ENCODE measurements at places on chromosomes 5 and 9. TPM values are rescaled to one million over a fixed set of nuclear protein-coding genes. Genes with fewer than 3 reads are reported as not detected.

DNA sequence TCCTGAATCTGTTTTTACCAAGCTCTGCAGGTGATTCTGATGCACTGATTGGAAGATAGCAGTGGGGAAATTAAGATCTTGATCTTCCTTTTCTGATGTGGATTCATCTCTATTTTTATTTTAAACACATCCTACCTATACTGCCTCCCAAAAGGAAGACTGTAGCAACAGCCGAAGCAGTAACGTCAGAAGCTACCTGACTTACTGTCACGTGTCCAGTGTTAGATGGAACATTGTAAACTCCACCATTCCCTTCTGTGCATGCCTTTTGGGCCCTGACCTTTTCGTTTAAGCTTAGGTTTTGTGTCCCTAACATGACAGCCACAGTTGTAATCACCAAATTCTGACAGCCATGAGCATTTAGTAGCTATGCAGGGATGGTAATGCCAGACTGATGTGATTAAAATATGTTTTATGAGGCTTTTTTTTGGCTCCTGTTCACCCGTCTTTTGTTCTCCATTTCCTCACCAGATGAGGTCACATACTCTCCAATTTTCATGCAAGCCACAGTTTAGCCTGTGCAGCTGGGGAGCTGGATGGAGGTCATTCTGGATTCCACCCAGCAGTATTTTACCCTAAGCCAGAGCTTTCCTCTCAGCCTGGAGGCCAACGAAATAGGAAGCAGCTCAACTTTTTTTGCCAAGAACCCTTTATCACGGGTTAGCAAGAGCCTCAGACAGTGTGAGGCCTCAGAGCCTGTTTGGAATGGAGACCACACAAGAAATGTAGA, 15.6 kb upstream of the FOXD1 start:
- DNase-seq, result peak; percentile 54

The IFNK gene
- not detected for total RNA-seq

GRCh38 chr5:112333331-112333781, 85.7 kb downstream of the EPB41L4A start:
- DNase-seq, result no peak

The NLN gene
- total RNA-seq, result 11.2 TPM

DNA sequence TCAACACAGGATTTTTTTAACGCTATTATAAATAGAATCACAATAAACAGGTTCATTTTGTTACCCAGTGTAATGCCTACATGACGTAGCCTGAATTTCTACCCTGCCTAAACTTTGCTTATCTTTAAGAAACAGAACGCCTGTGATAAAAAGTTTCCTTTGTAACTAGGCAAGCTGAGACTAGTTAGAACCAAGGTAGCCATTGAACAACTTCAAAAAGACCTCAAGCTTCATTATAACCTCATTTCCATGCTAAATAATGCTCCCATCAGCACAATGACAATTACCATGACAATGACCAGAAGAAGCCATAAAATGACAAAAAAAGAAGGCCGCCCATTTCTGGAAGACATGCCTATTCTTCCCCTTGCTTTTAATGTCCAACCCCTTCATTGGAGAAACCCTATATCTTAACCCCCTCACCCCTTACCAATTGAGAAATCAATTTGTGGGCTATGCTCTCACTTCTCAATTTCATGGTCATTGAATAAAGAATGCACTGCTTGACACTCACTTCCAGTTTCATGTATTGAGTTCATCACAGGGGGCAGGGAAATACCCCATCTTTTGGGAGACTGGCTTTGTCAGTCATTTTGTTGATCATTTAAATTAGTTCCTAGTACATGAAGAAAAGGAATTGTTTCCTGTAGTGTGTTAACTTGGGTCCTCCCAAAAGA, 276.8 kb downstream of the MCTP1 start:
- DNase-seq, result no peak

- DNase-seq, result no peak
Observed at GRCh38 chr9:71465392-71465791, 302.9 kb downstream of the CEMIP2 start.

GRCh38 chr5:154179846-154180710, 10.5 kb upstream of the GALNT10 start:
- DNase-seq, result peak; percentile 70

The DMGDH gene
- total RNA-seq, result 8.9 TPM

DNA sequence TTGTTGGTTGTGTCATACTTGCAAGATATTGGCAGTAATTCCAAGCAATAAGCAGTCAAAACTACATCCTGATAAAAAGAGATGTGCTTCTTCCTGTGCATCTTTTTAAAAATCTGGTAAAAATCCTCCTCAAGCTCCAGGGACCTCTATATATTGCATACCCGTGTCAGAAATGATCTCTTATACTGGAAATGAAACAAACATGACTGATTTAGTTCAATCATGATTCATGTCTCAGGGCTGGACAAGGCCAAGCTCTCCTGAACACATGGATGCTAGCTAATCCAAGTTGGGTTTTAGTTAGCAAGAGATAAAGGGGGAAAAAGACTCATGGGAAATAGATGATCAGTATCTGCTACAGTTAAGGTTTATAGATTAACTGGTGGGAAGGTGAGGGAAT, 69.3 kb downstream of the CCDC192 start:
- no peak for DNase-seq

GRCh38 chr5:57476601-57477056, 6.0 kb downstream of the ACTBL2 start:
- DNase-seq, result no peak

DNA sequence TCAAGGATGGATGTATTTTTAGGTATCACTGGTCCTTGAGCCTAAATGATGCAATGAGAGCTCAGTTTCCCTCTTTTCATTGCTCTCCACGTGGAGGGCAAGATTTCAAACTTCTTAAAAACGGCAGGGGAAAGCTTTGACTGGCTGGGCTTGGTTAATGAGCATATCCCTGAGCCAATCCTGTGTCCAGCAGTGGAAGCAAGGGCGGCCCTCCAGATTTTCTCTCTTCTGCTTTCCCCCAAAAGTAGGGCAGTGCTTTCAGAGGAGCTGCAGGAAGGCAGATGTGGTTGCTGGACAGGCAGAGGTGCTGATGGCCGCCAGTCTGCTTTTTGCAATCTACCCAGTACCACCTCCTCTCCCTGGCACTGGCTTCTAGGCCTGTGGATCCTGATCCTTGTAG, 30.0 kb upstream of the TBC1D2 start:
- DNase-seq, result no peak

GRCh38 chr5:17241635-17242034, 24.2 kb downstream of the BASP1 start:
- DNase-seq, result no peak

Measured in cardiac muscle cell (in vitro differentiated cells and primary cell).